ENCODE measurements at places on chromosomes 4 and X. TPM values are rescaled to one million over a fixed set of nuclear protein-coding genes. Genes with fewer than 3 reads are reported as not detected.

BRS3 gene
- total RNA-seq, result not detected

PCDH10 gene
- 0.12 TPM for total RNA-seq

FSTL5 gene
- not detected for total RNA-seq

SPARCL1 gene
- total RNA-seq, result 31.8 TPM

CYBB gene
- total RNA-seq, result 23.5 TPM

PDE5A gene
- total RNA-seq, result 53.6 TPM

SLAIN2 gene
- total RNA-seq, result 90.1 TPM

DDX53 gene
- total RNA-seq, result not detected
